Renal cortex interstitium (tissue), 15 donors: ENCODE measurements at places on chromosomes 5 and 9.

DNA sequence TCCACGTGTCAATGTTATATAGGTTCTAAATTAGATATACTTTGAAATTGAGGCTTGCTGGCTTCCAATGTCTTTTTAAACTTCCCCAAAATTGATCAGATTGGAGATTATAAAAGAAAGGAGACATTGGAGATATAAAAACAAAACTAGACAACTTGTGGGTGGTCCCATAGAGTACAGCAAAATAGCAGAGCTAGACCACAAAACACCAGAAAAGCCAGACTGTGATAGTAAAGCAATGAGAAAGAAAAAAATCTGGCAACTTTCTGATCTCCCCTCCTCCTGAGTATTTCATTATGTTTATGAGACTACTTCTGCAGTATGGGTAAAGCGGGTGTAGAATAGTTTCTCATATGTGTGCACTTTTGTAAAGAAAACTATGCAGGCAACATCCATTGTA, 713.8 kb upstream of the MEF2C start:
- no peak for DNase-seq

DNA sequence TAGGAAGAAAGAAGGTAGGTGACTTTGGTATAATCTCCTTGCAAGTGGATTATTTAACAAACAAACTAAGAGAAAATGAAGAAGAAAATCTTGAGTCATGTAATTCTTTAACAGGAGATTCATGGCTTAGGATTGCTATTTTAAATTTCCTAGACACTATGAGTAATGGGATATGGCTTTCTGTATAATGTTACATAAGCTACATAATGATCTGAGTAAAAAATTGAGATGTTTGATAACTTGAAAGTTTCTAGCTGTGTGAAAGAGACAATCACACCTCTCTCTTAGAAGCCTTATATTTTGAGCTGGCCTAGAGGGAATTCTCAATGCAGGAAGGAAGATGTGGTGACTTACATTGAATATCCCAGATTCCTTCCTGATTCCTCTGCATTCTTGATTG, 92.5 kb downstream of the CDH9 start:
- no peak for DNase-seq

GRCh38 chr5:171622010-171622409, 163.6 kb upstream of the SMIM23 start:
- no peak for DNase-seq

GRCh38 chr5:91126888-91127287, 256.2 kb downstream of the ARRDC3 start:
- no peak for DNase-seq

DNA sequence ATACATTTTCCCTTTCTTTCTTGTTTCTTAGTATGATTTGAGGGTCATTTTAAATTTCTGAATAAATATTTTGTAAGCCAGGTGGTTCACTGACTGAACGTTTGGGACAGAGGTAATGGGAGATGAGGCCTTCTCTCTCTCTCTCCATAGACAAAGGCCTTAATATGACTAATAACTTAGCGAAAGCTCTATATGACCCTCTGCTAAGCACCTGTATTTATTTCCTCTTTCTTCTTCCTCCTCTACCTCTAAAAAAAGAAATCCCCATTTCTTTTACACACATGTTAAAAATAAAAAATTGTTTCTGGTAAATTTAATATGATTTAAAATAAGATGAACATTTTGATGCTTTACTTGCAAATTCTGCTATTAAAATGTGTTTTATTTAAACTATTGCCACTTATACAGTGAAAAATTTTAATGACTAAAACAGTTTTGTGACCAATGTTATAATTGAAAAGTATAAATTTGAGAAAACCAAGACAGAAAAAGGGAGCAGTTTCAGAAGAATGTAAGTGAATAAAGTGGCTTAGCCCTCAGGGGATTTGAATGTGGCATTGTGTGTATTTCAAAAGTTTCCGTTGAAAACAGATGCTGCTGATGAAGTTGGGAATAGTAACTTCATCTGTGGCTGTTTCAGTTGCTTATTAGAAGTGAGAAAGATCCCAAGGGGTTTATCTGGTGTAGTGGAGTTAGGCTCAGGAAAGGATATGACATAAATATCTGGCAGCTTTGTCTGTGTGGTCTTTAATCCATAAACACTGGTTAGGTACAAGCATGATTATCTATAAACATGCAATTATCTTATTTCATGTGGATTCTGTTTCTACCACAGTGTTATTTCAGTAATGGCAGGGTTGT, 128.6 kb upstream of the GRHPR start:
- DNase-seq, result no peak

GRCh38 chr9:8659108-8659507, 859.5 kb upstream of the DMAC1 start:
- DNase-seq, result no peak

DNA sequence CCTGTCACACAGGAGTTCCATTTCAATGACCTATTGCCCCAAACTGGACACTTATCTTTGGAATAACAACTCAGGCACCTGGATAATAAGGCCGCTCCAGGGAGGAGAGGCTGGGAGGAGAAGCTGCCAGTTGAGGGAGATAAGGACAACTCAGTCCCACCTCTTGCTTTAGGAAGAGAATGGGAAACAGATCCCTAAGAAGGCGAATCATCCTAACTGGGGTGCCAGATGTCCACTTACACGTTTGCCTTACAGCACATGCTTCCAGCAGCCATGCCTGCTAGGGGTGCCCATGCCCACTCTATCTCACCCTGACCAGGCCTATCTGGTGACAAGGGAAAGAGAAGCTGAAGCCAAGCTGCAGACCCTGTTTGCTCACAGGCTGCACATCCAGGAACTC, 6.5 kb downstream of the HK3 start:
- no peak for DNase-seq

DNA sequence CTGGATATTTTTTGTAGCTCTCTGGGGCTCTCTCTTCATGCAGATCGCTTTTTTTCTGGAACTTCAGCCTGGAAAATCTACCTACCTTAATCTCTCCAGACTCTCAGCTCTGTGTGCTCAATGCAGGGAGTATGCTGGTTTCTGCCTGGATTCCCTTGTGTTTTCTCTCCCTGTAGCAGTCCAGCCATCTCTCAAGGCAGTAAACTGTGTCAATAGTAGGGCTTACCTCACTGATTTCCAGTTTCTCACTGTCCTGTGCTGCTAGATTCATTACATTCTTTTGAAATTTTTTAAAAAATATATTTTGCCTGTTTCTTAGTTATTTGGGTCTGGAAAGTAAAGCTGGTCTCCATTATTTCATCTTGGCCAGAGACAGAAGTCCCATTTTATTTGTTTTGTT, 951.4 kb downstream of the NR2F1-AS1 start:
- DNase-seq, result no peak

- no peak for DNase-seq
Observed at GRCh38 chr9:27304521-27304920, 7.6 kb upstream of the EQTN start.

GRCh38 chr9:89994988-89995613, 390.3 kb downstream of the GADD45G start:
- DNase-seq, result no peak

GRCh38 chr5:42825422-42826148, 13.9 kb upstream of the SELENOP start:
- no peak for DNase-seq

DNA sequence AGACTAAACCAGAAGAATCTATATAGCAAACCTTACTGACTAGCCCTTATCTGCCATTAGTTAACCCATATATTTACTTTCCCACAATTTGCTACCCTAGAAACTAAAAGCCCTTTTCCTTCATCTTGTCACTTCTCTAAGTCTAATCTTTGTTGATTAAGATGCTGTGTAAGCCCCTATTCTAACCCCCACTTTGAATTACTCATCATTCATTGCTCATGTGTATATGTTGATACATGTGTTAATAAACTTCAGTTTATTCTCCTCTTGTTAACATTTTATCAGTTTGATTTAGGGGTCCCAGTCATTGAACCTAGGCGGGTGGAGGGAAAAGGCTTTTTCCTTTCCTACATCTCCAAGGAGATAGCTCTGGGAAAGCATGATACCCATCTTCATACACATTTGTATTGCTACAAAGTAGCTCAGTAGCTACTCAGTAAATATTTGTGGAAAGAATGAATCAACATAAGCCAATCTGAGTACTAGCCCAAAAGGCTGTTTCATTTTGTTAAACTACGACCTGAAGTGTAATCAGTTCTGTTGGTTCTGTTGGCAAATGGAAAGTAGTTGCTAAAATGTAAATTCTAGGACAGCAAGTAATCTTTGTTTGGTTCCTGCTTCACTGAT, 35.1 kb upstream of the NDFIP1 start:
- DNase-seq, result no peak

DNA sequence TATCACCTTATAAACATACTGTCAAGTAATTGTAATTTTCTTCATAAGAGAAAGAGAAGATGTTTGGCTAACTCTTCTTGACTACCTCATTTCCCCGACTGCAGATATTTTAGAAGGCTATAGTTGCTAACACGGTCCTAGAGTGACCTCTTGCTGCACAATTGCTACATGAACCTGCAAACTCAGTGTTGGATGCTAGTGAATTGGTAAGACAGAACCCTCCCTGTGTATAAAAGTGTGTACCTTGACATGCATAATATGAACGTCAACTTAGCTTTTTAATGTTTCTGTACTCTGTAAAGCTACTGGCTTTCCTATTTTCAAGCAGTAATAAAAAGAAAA, 46.7 kb upstream of the CER1 start:
- DNase-seq, result no peak

GRCh38 chr5:10229306-10230048, 20.2 kb downstream of the ATPSCKMT start:
- DNase-seq, result no peak

DNA sequence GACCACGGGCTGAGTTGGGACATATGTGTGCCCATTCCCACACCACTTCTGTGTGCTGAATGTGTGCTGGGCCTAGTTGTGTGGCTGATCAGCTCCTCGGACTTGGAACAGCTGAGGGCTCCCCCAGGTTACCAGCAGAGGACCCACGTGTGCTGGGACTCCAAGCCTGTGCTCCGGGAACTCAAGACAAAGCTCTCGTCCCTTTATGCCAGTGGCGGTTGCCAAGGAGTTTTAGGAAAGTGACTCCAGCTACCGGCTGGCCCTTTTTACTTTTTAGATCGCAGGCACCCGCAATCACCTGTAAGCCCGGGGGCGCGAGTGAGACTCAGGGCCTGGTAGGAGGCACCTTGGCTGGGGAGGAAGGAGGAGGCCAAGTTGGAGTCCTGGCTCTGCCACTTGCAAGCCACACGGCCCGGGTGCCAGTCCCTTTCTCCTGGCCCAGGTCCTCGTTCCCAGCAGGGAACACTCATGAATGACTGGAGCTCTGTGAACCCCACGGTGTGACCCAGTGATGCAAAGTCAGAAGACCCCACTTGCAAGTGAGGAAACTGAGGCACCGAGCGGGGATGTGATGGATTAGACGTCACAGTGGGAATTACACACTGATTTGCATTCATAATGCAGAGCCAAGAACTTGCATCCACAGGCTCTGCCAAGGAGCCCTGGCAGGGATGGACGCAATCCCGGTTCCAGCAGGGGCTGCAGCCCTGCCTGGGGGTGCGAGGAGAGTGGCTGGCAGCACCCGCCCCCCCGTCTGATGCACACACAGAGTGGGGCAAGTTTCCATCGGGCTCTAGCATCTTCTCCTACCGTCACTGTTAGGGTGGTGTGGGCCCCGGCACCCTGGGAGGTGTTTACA, 26.9 kb downstream of the CRB2 start:
- DNase-seq, result no peak

DNA sequence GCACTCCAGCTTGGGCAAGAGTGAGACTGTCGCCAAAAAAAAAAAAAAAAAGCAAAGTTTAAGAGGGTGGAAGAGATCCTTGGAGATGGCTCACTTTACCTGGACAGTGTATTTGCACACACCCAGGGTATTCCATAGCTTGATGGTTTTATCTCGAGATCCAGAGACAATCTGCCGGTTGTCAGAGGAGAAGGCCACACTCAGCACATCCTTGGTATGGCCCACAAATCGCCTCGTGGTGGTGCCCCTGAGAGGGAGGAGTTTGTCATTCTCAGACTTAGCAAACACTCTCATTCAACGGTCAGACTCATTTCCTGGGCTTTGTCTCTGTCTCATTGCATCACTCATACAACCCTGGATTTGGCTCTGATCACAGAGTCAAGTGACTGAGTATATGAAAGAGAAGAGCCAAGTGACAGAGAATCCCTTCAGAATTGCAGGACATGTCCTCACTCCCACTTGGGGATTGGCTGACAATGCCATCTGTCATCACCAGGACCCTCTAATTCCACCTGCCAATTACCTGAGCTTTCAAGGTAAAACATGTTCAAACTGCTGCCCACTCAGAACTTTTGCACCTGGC, 2.2 kb downstream of the RACK1 start:
- DNase-seq, result no peak

GRCh38 chr9:3898461-3899218, 372.8 kb upstream of the RFX3 start:
- DNase-seq, result no peak

DNA sequence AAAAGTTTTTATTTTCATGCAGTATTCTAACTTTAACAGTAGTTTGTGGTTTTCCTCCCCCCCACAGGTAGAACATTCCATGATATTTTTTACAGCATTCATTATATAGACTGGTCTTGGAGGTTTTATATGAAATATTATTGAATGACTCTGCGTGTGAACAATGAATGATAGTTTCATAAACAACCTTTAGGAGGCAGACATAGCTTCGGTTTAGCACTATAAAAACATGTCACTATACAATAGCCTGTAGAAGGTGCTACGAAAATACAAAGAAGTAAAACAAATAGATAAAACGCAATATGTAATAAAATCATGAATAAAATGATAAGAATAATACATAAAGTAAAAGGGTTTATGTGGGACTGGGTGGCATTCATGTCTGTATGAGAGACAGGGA, 8.5 kb downstream of the KLF4 start:
- no peak for DNase-seq

- DNase-seq, result no peak
Observed at GRCh38 chr9:10026443-10026984, 586.3 kb downstream of the PTPRD start.

- DNase-seq, result no peak
Observed at GRCh38 chr5:18802336-18802735, 1168.1 kb downstream of the TAF11L14 start.

- no peak for DNase-seq
Observed at GRCh38 chr9:89541798-89542197, 43.9 kb upstream of the SEMA4D start.

GRCh38 chr5:169712428-169712827, 75.4 kb downstream of the DOCK2 start:
- no peak for DNase-seq

DNA sequence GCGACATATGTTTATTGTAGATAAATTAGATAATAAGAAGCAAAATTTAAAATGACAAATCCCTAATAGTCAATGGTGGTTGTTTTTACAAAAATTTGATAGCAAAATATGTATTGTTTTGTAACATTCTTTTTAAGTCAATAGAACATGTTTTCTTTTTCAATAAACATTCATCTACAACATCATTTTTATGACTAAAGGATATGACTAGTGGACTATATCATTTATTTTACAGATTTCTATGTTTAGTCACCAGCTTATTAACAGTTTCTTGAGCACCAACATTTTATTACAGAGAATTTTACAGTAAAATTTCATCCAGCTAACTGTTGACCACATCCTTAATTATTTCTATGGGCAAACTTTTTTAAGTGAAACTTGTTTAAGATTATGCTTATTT, 114.7 kb upstream of the IL7R start:
- DNase-seq, result no peak

GRCh38 chr9:91680106-91680505, 256.5 kb upstream of the NFIL3 start:
- no peak for DNase-seq

- no peak for DNase-seq
Observed at GRCh38 chr5:146527785-146528184, 11.8 kb upstream of the GPR151 start.

GRCh38 chr9:114606597-114607207, 4.4 kb upstream of the TMEM268 start:
- DNase-seq, result no peak

GRCh38 chr5:37437711-37438110, 58.6 kb downstream of the WDR70 start:
- DNase-seq, result no peak
